ENCODE measurements at places on chromosomes 12 and 14.

DNA sequence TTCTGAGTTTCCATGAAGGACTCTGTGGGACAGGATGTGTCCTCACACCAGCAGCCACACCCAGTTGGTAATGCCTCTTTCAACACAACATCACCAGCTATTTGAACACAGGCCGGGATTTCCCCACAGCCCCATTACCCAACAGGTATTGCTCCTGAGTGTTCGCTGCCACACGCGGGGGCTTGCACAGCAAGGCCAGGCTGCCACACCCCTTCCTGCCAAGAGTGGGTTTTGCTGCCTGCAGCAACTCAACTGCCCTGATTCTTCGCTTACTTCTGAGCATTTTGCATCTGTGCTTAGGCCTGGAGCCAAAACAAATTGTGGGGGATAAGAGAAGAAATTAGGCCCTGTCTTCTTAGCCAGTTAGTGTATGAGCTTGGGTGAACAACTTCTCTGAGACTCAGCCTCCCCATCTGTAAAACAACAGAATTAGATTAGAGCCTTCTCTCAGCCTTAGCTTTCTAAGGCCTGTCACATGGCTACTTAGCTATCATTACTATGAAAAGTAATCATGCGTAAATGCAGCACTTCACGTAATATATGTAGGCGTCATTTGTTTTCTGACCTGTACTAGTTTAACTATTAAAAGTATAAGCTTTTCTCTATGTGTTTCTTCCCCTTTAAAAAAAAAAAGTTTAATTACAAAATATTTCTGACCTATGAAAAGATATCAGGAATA, 20.0 kb downstream of the CKAP4 start:
- DNase-seq, result peak; percentile 12

- DNase-seq, result peak; percentile 19
Observed at GRCh38 chr14:97056086-97056485, 258.9 kb downstream of the VRK1 start.

- no peak for DNase-seq
Observed at GRCh38 chr12:62716866-62717525, 218.0 kb downstream of the PPM1H start.

DNA sequence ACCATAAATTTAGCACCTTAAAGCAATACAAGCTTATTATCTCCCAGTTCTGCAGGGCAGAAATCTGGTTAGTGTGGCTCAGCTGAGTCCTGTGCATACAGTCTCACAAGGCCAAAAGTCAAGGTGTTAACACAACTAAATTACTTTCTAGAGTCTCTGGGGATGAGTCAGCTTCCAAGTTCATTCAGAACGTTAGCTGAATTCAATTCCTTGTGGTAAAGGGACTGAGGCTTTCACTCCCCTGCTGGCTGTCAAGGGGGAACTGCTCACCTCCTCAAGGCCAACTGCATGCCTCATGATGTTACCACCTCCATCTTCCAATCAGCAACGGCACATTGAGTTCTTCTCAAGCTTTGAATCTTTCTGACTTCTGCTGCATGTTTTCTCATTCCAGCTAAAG, 27.6 kb downstream of the EML5 start:
- no peak for DNase-seq

GRCh38 chr14:80003138-80003537, 208.2 kb downstream of the DIO2 start:
- DNase-seq, result no peak

DNA sequence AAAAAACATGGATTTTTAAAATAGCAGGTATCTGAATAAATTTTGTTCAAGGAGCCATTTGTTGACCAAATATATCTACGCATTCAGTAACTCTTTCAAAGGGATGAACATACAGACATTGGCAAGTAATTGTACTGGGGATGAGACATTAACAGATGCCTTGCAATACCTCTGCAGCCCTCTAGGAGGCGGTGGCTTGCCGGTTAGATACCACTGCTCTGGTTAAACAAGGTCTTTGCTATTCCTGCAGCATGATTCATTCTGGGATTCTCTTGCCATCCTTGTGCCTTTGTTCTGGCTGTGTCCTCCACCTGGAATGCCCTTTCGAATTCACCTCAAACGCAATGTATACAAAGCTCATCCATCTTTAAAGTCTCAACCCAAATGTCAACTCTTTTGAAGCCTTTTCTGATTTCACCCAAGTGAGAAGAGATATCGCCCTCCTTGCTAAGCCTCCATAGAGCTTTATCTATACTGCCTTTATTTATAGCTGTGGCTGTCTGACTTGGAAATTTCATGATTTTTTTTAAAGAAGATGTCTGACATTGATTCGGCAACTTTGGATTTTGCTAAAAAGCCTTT, 131.0 kb upstream of the SRRM4 start:
- no peak for DNase-seq

All from T-helper 2 cell (primary cell).